Muscle of back (tissue), 13 donors: ENCODE measurements at places on chromosomes 16 and 17.

- no peak for DNase-seq
These were observed 567 bp downstream of the SOX9 start for GRCh38 chr17:72121164-72122009.

DNA sequence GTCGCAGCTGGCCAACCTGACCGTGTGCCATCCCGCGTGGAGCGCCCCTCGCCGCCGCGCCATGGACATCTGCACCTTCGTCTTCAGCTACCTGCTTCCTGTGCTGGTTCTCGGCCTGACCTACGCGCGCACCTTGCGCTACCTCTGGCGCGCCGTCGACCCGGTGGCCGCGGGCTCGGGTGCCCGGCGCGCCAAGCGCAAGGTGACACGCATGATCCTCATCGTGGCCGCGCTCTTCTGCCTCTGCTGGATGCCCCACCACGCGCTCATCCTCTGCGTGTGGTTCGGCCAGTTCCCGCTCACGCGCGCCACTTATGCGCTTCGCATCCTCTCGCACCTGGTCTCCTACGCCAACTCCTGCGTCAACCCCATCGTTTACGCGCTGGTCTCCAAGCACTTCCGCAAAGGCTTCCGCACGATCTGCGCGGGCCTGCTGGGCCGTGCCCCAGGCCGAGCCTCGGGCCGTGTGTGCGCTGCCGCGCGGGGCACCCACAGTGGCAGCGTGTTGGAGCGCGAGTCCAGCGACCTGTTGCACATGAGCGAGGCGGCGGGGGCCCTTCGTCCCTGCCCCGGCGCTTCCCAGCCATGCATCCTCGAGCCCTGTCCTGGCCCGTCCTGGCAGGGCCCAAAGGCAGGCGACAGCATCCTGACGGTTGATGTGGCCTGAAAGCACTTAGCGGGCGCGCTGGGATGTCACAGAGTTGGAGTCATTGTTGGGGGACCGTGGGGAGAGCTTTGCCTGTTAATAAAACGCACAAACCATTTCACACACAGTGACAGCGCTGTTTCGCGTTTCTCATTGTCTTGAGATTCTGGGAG lies 2.0 kb upstream of the ZACN start:
- no peak for DNase-seq

DNA sequence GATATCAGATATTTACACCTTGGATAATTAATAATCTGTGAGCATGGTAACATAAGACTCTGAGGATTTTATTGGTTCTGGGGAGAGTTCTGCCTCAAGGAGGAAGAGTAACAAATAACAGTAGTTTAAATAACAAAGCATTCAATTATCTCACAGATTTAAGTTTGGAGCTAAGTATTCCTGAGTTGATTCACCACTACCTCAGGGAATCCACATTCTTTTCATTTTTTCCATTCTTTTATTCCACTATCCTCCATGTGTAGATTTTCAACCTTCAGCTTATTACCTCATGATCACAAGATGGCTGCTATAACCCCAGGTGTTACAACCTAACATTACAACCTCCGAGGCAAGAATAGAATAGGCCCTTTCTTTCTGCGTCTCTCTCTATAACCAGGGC lies 252.2 kb upstream of the TOX3 start:
- DNase-seq: no peak

GRCh38 chr16:27400751-27401620 lies 988 bp upstream of the IL21R start:
- no peak for DNase-seq

- DNase-seq: no peak
These were observed 98.8 kb downstream of the NLK start for GRCh38 chr17:28141313-28141712.

GRCh38 chr17:8153525-8153956 lies 1.3 kb upstream of the PER1 start:
- DNase-seq: peak; percentile 92

DNA sequence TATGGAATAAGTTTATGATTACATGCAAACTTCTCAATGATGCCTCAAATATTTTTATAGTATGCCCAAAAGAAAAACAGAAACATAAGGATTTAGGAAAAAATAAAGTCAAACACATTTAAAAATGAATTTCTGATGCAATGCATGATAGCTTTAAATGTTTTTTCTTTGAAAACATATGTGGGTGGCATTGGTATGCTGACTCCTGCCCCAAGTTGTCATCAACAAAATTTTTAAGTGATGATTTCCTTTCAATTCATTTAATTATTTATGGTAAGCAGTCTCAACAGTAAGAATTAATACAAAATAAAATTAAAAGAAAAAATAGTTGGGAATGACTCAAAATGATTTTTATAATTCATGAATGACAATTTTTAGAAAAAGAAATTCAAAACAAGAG lies 104.9 kb downstream of the CEP112 start:
- no peak for DNase-seq

- no peak for DNase-seq
These were observed 49.3 kb upstream of the CACNG4 start for GRCh38 chr17:66915204-66915611.

GRCh38 chr17:36778448-36778847 lies 158.8 kb upstream of the LHX1 start:
- DNase-seq: no peak

- DNase-seq: no peak
These were observed 116.7 kb downstream of the PITPNC1 start for GRCh38 chr17:67493812-67494211.

GRCh38 chr17:81831563-81831956 lies 1.5 kb downstream of the MCRIP1 start:
- no peak for DNase-seq

DNA sequence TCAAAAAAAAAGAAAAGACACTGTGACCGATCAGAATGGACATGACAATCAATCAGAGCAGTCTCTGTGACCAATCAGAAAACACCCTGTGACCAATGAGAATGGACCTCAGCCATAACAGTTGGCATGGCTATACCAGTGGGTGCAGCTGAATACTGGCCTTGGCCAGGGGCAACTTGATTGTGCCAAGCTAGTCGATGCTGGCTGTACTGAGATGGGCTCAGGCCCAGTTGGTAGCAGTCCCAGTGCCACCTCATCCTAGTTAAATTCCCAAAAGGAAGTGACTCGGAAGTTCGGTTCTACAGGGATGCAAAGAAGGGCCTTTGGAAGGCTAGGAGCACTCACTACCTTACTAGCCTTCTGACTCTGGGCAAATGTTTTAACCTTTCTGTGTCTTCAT lies 37.2 kb upstream of the BCO1 start:
- DNase-seq: peak; percentile 17

DNA sequence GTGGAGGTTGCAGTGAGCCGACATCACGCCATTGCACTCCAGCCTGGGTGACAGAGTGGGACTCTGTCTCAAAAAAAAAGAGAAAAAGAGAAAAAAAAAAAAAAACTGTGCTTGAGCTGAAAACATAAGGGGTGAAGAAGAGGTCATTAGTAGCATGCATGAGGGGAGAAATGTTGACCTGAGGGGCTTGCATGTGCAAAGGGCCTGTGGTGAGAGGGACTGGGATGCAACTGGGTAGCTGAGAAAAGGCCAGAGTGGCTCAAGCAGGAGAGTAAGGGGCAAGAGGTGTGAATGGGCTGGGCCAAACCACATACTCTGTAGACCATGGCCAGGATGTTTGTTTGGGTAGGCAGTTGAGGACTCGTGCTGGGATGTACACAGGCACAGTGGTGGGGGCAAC lies 3.4 kb downstream of the KIF19 start:
- no peak for DNase-seq

DNA sequence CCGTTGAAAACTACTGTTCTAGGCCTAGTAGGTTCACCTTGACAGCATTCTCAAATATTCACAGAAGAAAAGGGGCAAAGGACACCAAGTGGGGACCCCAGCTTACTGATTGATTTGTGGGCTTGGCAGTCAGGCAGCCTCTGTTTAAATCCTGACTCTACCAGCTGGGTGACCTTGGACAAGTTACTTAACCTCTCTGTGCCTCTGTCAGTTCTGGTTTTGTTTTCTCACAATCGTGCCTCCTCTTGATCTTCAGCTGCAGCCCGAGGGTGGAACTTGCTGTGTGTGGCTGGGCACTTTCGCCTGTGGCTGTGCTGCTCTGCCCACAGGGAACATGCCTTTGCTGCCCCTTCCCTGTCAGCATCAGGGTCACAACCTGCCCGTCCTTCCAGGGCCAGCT lies 17.8 kb downstream of the RAP1GAP2 start:
- no peak for DNase-seq

DNA sequence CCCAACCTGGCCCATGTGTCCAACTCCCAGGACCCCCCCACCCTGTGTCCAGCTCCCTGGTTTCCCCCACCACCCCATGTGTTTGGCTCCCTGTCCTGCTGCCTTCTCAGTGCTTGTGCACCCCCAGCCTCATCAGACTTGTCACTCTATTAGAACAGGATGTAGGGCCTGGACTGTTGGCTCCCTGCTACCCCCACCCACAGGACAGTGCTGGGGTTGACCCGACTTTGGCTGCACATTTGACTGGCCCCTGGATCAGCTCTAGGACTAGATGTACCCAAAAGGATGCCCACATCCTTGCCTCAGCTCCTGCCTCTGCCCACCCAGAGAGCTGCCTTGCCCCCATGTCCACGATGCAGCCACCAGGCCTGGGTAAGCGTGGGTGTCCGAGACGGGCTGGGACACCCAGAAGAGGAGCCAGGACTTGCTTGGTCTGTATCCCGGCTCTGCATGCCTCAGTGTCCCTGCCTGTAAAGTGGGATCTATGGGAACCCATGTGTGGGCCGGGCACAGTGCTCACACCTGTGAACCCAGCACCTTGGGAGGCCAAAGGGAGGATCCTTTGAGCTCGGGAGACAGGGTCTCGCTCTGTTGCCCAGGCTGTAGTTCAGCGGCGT lies 1.5 kb upstream of the CCDC57 start:
- DNase-seq: no peak

DNA sequence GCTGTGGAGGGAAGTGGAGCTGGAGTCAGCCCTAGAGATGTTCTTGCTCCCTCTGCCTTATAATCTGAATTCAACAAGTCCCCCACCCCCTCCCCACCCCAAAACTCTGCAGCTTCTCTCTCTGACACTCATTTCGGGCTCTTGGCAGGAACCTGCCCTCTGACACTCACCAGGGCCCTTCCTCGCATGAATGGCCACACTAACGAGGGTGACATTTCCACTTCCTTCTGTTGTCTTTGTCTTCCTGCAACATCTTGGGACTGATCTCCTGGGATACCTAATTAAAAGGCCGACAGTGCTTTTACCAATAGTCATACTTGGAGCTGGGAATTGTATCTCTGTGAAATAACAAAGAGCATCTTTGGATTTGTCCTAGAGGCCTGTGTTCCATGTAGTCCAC lies 106.9 kb upstream of the PIRT start:
- DNase-seq: no peak

GRCh38 chr17:7355053-7355452 lies at the start of gene TMEM95:
Gene TMEM95 (plus strand): TSS chr17:7355156. CDS start chr17:7355205, 49 bp downstream.
- DNase-seq: peak; percentile 59

DNA sequence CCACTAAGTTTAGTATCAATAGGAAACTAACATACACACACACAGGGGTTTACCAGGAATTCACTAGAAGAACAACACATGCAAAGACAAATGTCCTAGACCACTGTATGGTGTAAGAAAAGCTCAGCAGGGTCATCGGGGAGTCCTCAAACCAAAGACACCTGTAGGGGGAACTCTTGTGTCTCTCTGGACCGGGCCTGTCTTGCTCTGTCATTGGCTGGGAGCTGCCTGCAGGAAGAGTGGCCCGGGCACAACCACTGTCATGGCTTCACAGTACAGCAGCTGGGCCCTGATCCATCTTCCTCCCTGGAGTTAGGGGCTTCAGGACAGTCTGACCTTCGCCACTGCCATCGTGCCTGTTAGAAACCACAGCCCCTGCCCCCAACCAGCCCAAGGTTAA lies 263.6 kb upstream of the DYNLRB2 start:
- DNase-seq: no peak

GRCh38 chr16:4032768-4033167 lies 83.5 kb downstream of the ADCY9 start:
- DNase-seq: no peak

GRCh38 chr17:30271102-30271501 lies 20.6 kb downstream of the BLMH start:
- no peak for DNase-seq

DNA sequence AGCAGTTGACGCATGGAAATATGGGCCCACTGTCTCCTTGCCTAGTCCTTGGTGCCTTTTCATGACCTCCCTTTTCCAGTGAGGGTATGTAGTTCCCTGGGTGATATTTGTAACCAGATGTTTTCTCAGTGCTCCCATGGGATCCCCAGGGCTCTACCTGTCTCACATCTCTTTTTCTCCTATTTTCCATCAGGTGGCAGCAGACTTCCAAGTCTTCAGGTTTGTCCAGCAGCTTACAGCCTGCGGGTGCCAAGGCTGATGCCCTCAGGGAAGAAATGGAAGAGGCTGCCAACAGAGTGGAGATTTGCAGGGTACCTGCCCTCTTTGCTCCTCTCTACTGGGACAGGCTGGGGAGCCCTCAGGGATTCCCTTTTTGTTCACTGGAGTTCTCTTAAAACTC lies 89.1 kb downstream of the ELAC2 start:
- no peak for DNase-seq

GRCh38 chr16:20859699-20860098 lies 40.5 kb downstream of the DCUN1D3 start:
- no peak for DNase-seq

DNA sequence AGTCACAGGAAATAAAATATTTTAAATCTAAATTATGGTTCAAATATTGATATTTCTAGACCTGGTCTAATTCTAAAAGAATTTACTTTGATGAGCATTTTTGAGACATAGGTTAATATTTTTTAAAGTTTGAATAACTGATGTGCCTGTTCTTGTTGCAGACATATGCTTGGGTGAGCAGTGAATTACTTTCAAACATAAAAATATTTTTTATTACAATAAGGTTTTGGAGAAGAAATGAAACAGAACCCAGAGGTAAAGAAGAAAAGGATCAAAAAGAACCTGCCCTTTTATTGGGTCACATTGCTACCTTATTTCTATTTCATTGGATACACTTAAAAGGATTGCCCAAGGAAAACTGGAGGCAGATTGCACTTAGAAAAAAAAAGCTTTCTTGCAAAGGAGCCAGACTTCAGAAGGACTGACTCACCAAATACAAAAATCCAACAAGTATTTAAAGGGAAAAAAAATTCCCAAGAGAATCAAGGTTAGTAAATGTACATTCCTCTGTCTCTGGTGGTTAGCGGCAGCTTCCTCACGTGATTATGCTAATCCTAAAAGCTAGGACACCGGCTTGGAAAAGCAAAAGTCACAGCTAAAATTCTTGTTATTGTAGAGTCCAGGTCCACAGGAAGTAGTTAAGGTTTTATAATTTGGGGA lies 18.5 kb downstream of the ENPP7 start:
- no peak for DNase-seq

- no peak for DNase-seq
These were observed 5.2 kb downstream of the BAIAP2 start for GRCh38 chr17:81039854-81040758.

DNA sequence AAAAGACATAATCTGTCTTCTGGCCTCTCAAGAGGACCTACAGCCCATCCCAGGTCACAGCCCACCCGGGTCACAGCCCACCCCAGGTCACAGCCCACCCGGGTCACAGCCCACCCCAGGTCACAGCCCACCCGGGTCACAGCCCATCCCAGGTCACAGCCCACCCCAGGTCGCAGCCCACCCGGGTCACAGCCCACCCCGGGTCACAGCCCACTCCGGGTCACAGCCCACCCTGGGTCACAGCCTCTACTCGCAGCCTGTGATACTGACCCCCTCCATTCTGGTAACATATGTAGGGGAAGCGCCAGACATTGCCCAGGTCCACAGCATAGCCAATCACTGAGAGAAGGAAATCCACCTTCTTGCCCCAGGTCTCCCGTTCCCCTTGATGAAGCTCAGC lies 14.2 kb downstream of the SLC6A4 start:
- DNase-seq: no peak
